Breast epithelium (tissue), 4 donors: ENCODE measurements at places on chromosomes 13 and 19. TPM values are rescaled to one million over a fixed set of nuclear protein-coding genes. Genes with fewer than 3 reads are reported as not detected.

KBTBD7 gene
- 15.5 TPM for total RNA-seq

EHD2 gene
- total RNA-seq = 121 TPM

RGCC gene
- total RNA-seq = 95.7 TPM

HAUS8 gene
- total RNA-seq = 5.6 TPM

NLRP11 gene
- 0.33 TPM for total RNA-seq

HPN gene
- 8.5 TPM for total RNA-seq

KL gene
- total RNA-seq = 2.7 TPM

LHB gene
- not detected for total RNA-seq

TJP3 gene
- total RNA-seq = 36.6 TPM

GRCh38 chr19:54207983-54208783 lies 7.5 kb downstream of the RPS9 start:
- DNase-seq = no peak

GRCh38 chr19:47377801-47378200 lies 28.7 kb downstream of the DHX34 start:
- DNase-seq = no peak

DNA sequence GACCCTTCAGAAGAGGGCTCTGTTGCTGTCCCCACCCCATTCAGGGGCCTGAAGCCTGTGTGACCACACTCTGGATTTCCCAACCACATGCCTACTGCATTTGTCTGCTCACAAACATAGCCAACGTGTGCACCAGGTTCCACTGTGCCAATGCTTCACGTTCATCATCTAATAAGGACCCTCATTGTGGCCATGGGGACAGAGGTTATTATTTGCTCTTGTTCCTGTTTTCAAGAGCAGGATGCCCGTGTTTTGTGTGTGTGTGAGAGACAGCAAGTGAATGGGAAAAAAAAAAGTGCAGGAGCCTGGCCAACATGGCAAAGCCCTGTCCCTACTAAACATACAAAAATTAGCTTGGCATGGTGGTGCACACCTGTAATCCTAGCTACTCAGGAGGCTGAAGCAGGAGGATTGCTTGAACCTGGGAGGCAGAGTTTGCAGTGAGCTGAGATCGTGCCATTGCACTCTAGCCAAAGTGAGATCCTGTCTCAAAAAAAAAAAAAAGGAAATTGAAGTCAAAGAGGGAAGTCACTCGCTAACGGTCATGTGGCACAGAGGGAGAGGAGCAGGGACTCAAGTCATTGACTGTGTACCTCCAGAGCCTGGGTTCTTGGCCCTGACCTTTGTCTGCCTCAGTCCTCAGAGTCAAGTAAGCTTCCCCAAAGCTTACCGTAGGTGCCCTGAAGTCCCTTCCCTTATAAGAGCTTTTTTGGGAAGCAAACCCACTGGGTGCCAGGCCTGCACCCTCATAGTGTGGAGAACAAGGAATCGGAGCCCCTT lies 6.9 kb downstream of the B3GNT8 start:
- no peak for DNase-seq

- no peak for DNase-seq
These were observed 3.9 kb upstream of the TMPRSS9 start for GRCh38 chr19:2356036-2356646.

DNA sequence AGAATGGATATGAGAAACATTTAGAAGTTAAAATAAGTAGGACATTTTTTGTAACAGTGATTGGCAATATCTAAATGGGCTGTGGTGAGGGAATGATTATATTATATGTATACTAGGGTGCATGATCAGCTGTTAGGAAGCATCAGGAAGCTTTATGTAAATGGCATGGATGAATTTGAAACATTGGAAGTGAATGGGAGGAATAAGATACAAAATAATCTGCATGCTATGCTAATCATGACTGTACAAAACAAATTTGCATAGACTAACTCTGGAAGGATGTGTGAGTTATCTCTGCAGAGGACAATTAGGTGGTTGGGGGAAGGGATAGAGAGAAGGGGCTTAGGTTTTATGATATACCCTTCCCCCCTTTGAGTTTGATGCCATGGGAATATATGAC lies 156.5 kb downstream of the MTUS2 start:
- DNase-seq = no peak

DNA sequence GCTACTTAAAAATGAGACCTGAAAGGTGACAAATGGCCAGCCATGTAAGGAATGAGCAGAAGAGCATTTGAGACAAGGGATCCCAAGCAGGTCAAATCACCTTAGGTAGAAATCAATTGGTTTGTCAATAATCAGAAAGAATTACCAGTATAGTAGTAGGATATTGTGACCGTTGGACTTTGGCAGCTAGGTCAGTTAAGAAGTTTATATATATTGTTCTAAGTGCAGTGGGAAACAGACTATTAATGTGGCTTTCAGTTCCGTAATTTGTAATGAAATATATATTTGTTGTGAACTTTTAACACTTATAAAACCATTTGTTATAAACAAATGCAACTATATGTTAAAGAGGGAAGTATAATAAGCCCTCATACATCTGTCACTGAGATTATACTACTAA lies 807.9 kb upstream of the SPRY2 start:
- no peak for DNase-seq

DNA sequence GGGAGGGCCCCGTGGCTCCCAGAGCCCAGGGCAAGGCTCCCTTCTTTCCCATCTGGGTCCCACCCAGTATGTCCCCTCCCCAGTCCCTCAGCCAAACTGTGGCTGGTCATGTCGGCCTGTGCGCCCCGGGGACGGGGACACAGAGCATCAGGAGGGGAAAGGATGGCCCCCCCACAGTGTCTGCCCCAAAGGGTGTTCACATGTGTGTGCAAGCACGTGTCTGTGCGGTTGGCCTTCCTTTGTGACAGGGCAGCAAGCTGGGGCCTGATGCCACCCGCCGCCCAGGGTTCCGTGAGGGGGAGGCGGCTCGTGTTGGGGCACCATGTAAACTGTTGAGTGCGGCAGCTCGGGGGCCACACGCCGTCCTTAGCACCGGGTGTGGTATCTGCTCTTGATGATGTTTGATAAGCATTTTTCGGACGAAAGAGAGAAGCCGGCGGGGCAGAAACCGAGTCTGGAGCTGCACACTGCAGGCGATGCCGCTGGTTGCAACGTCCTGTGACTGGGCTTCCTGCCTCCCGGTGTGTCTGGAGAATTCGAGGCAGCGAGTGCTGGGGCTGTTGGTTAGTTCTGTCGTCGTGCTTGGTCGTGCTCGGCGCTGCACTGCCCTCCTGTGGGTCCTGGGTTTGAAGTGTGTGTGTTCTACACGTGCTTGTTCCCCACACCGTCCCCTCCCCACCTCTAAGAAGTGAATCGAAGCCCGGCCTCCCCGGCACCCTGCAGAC lies 18.4 kb downstream of the GNA11 start:
- no peak for DNase-seq

- no peak for DNase-seq
These were observed 135.5 kb downstream of the ZAR1L start for GRCh38 chr13:32179708-32180107.

- no peak for DNase-seq
These were observed 983 bp downstream of the ZNF415 start for GRCh38 chr19:53131727-53132126.

- no peak for DNase-seq
These were observed 38.6 kb downstream of the SCEL start for GRCh38 chr13:77574096-77574495.

DNA sequence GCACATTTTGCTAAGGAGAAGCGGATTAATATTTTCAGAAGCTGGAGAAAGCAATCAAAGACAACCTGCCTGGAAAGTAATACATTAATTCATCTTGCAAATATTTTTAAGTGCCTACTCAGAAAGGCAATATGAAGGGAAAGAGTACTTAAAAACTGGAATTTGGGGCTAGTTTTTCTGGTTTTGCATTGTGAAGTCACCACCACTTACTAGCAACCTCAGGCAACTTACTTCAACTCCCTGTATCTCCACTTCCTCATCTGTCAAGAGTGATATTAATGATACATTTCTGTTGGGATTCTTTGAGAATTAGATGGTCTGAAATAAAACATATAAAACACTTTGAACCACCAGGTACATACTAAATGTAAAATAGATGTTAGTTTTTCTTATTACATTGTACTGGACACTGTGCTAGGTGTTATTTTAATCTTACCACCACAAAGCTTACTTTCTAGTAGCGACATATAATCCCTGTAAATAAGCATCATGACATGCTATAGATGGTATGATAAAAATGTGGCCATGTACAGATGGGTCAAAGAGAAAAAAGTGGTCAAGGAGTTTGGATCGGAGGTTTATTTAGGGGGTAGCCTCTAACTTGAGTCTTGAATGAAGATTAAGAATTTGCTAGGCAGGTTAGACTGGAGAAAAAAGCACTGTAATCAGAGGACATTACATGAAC lies 101.2 kb downstream of the SPRY2 start:
- no peak for DNase-seq

DNA sequence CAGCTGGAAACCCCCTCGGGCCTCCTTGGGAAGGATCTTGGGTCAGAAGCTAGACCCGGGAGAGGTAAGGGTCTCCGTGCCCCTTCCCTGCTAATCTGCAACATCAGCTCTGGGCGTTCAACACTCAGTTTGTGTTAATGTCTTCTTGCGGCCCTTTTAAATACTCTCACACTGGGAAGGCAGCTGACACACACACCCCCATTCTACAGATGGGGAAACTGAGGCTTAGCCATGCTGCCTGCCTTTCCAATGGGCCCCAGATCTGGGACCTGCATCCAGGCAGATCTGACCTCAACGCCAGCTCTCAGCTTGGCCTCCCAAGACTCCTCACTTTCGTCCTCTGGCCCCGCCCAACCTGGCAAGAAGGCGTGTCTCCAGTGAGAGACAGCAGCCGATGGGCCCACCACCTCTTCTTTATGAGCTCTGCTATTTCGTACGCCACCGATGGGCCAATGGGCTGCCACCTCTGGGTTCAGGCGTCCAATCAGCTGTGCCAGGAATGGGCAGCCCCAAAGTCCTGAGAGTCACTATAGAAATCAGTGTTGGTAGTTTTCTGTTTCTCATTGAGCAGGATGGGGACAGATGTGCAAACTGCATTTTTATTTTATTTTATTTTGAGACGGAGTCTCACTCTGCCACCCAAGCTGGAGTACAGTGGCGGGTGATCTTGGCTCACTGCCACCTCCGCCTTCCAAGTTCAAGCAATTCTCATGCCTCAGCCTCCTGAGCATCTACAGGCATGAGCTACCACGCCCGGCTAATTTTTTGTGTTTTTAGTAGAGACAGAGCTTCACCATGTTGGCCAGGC lies 43.8 kb downstream of the DNM2 start:
- DNase-seq = no peak

- DNase-seq = no peak
These were observed 42.8 kb upstream of the POSTN start for GRCh38 chr13:37641391-37641790.

- no peak for DNase-seq
These were observed 10.3 kb downstream of the TMEM272 start for GRCh38 chr13:51834581-51835171.

GRCh38 chr13:30851697-30852096 lies 54.4 kb upstream of the MEDAG start:
- DNase-seq = no peak

GRCh38 chr13:66322936-66323335 lies 907.2 kb downstream of the PCDH9 start:
- no peak for DNase-seq

DNA sequence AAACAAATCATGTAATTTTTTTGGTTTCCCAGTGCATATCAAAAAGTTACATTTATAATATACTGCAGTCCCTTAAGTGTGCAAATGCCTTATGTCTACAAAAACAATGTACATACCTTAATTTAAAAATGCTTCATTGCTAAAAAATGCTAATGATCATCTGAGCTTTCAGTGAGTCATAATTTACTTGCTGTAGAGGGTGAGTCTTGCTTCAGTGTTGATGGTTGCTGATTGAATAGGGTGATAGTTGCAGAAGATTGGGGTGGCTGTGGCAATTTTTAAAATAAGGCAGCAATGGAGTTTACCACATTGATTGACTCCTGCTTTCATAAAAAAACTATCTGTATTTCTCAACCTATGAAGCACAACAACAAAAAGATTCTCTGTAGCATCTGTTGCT lies 613.9 kb downstream of the TBC1D4 start:
- DNase-seq = no peak

- DNase-seq = peak; percentile 19
These were observed 37.0 kb upstream of the FARP1 start for GRCh38 chr13:98105929-98106336.

DNA sequence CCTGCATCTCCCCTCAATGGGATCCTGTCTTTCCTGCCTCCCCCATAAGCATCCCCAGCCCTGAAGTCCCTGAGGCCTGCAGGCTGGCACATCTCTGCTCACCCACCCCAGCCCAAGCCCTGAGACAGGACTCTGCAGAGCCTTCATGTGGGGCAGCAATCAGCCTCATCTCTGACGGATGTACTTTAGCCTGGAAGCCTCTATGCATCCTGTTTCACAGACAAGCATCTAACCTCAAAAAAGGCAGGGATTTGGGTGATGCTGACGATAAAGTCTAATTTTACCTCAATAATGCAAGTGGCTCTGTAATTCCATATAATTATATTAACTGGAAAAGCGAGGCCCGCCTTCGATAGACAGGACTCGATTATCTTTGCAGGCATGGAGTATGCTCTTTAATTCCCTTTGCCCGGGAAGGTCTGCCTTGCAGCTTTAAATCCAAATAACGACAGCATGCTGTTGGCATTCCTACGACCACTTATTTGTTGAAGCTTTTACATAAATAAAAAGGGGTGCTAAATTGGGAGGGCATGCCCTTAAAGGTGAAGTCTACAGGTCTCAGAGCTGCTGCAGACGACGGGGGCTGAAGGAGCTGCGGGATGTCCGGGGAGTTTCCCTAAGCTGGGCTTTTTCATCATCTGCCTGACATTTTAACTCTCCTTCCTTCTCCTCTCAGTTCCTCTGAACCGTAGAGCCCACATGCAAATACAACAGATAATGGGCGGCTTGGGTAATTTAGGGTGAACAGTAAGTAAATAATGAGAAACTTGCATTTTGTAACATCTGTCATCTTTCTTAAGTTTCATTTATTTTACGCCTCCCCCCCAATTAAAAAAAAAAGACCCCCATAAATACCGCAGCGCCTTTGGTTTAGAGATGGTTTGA lies 211.5 kb downstream of the URI1 start:
- no peak for DNase-seq

- peak; percentile 73 for DNase-seq
These were observed 17.9 kb upstream of the CACTIN start for GRCh38 chr19:3644351-3645066.
